ENCODE measurements at places on chromosomes 12 and 14.

GRCh38 chr12:58041441-58041840, 100.1 kb downstream of the ATP23 start:
- no peak for DNase-seq

DNA sequence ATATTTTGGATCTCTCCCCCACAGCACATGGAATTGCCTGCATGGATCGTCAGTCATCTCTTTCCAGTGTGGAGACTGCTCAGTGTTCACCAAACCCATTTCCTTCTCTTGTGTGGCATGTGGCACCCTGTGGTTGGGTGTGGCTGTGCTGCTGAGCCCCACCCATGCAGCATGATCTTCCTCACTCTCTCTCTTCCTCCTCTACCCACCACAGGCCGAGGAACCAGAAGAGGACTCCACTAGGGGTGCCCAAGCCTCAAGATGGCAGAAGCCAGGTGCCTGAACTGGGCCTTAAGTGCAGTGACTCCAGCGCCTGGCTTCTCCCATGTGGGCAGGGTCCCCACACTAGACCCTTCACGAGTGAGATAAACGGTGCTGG, 66.8 kb upstream of the GPR68 start:
- DNase-seq, result no peak

- DNase-seq, result no peak
Measured at GRCh38 chr12:121713257-121713777, 765 bp downstream of the TMEM120B start.

- peak; percentile 10 for DNase-seq
Measured at GRCh38 chr14:100076133-100076532, 10.9 kb downstream of the EVL start.

- no peak for DNase-seq
Measured at GRCh38 chr12:48199774-48200221, 3.3 kb downstream of the OR10AD1 start.

GRCh38 chr14:55665067-55665675, 85.2 kb downstream of the KTN1 start:
- no peak for DNase-seq

DNA sequence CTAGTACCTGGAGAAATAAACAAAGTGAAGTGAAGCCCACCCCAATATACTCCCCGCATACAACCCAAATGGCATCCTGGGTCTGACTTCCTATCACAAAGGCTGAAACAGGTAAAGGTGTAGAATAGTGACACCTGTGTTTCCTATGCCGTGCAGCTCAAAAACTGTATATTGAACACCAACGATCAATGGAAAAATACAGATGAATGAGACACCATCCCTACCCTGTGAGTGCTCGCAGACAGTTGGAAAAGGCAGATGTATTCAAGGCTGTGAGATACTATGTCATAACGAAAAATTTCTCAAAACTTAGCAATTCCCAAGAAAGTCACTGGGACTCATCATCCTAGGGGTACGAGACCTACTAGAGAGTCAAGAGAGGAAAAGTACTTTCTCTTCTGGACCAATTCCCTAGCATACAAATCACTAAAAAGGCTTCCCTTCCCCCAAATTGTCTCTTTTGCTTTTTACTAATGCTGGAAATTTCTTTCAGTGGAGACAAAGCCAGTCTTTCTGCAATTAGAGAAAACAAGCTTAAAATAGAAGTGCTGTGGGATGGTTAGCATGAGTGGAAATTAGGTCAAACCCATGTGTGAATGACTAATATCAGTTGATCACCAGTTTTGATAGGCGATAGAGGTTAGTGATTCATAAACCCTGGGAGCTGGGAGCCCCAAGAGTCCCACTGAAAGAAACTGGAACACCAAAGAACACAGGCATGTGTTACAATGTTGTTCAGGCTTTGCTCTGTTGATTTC, 249.7 kb downstream of the SPTSSA start:
- DNase-seq, result no peak

DNA sequence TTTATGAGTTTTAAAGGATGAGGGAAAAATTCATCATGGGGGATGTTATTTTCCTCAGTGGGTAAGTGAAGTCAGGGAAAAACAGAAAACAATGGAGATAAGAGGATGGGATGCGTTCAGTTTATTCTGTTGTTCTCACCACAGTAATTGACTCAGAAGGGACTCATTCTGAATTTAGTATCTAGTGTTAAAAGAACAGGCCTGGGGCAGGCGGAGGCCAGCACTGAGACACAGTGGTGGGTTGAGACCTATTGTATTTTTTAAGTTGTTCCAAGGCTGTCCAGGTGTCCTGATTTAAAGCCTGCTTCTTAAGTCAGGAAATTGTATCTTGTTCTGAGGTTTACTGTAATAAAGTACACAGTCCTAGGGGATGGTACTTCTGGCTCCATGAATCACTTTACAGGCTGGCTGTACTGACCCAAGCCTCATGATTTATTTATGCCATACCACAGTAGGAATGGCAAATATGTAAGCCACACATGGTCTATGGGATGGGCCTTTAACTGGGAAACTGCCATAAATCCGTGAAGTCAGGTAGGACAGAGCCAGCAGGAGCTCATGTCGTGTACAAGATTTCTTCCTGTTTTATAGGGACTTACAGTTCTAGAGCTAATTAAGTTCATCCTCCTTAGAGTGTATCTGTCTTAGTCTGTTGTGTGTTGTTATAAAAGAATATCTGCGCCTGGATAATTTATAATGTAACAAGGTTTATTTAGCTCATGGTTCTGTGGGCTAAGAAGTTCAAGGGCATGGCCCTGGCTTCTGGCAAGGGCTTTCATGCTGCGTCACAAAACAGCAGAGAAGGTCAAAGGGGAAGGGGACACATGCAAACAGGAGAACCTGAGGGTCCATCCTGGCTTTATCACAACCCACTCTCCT, 244.1 kb downstream of the FBXL14 start:
- DNase-seq, result no peak

DNA sequence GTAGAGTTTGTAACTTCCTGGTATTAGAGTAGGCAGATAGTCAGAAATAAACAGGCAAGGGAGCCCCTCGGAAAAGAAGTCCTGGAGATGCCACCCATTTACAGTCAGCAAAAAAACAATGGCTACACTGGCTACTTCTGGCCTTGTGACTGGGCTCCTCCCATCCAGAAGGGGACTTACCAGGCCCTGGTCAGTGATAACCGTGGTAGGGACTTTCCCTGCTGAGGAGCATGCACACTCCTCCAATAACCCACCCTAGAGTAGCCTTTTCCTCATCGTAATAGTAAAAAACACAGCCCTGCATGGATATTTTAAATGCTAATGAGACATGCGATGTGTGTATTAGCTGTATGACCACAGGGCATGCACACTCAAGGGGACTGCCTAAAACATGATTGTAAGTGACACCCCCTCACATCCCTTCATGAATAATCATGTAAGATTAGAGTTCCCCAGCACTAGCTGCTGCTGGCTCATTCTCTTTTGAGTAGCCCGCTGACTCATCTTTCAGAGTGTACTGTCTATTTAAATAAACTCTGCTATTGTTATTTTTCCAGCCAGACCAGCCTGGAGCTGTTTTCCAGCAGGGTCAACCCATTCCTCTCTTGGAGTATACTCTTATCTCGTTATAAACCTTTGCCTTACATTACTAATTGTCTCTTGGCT, 413.8 kb upstream of the TMTC1 start:
- DNase-seq, result no peak

DNA sequence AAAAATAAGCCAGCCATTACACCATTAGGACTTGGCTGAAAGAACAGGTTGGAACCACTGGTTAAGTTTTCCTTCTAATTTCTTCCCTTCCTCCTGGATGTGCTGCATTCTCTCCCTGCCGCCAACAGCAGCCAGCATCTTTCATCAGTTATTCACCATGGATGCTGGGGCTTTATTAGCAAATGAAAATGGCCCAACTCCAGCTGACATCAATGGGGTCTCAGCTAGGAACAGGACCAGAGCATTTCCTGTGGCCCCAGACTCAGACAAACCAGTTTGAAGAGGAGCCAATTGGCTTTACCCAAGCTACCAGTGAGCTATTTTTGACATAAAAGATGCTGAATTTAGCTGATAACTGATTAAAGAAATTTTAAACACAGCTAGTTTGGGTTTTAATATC, 26.0 kb upstream of the TBX5 start:
- DNase-seq, result no peak

- no peak for DNase-seq
Measured at GRCh38 chr12:76872415-76872814, 6.4 kb downstream of the CSRP2 start.

DNA sequence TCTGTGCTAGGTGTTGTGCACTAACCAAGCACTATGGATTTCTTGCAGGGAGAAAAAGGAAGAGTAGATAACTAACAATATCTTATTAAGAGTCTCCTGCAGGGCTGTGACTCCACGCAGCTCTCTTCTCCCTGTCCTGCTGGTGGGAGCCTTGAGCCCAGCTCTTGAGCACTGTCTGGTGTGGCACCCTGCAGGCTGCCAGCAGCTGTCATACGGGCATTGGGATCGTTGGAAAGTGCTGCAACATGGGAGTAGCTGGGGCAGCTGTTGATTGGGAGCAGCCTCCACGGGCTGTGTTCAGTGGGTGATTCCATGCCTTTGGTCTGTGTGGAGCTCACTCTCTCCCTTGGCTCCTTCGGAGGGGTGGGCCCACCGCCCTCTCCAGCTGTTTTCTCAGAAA, 125.3 kb downstream of the FBXL14 start:
- no peak for DNase-seq

DNA sequence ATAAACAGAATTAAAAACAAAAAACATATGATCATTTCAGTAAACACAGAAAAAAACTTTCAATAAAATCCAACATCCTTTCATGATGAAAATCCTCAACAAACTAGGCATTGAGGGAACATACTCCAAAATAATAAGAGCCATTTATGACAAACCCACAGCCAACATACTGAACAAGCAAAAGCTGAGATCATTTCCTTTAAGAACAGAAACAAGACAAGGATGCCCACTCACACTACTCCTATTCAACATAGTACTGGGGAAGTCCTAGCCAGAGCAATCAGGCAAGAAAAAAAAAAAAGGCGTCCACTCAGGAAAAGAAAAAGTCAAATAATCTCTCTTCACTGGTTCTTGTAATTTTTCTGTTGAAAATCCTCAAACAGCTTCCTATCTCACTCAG, 30.1 kb downstream of the MRPL42 start:
- no peak for DNase-seq

DNA sequence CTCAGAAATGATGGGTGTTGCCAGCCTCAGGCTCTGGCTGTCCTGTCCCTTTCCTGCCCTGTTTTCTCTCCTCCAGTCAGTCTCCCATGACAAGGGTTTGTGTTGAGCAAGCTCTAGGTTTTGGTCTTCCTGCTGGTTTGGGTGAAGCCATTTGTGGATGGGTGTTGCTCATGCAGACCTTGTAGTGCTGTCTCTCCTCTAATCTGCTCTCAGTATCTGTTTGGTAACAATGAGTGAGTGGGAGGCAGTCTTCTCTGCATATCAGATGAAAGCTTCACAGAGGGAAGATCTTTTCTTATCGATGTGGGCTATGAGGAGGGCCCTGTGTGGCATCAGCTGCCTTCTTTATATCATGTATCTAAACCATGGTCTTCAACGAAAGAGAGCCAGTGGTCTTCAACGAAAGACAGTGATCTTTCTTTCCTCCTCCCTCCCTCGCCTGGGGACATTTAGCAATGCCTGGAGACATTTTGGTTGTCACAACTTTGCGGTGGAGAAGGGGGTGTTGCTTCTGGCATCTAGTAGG, 3.6 kb downstream of the CMA1 start:
- DNase-seq, result no peak

DNA sequence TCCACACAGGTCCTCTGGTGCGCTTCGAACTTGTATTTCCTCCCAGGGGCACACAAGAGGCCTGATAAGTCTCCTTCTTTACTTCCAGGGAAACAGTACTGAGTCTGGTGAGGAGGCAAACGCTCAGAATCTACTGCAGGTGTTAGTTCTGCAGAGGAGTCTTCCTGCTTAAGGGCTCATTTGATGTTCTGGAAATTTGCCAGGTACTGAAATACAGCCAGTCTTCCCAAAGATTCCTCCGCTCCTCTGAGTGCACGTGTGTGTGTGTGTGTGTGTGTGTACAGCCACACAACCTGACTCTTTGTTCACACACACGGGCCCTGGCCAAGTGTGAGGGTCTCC, 92.0 kb downstream of the FBXL14 start:
- DNase-seq, result no peak

DNA sequence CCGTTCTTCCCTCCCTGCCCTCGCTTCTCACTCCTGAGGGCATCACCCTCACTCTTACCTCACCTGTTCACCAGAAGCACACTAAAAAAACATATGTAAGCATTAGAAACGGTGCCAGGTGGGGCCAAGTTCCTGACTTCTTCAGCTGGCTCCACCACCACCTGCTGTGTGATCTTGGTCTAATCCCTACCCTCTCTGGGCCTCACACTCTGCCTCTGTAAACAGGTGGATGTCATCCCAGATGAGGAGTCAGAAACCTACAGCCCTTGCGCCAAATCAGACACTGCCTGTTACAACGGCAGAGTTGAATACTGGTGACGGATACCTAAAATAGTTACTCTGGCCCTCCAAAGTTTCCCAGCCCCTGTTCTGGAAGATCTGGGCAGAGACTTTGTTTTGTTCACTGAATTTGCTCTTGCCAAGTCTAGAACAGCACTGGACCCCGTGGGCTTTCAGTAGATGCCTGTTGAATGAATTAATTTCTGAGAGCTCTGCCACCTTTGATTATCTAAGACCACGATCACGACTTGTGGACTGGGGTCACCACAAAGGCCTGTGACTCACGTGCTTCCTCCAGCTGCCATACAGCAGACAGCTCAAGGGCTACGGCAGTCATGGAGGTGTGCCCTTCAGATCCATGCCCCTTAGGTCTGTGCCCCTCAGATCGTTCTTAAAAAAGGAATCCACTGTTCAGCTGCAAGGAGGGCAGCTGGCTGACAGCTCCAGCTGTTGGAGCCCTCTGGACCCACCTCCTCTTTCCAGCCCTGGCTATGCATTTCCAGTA, 71.9 kb downstream of the GSC start:
- no peak for DNase-seq

DNA sequence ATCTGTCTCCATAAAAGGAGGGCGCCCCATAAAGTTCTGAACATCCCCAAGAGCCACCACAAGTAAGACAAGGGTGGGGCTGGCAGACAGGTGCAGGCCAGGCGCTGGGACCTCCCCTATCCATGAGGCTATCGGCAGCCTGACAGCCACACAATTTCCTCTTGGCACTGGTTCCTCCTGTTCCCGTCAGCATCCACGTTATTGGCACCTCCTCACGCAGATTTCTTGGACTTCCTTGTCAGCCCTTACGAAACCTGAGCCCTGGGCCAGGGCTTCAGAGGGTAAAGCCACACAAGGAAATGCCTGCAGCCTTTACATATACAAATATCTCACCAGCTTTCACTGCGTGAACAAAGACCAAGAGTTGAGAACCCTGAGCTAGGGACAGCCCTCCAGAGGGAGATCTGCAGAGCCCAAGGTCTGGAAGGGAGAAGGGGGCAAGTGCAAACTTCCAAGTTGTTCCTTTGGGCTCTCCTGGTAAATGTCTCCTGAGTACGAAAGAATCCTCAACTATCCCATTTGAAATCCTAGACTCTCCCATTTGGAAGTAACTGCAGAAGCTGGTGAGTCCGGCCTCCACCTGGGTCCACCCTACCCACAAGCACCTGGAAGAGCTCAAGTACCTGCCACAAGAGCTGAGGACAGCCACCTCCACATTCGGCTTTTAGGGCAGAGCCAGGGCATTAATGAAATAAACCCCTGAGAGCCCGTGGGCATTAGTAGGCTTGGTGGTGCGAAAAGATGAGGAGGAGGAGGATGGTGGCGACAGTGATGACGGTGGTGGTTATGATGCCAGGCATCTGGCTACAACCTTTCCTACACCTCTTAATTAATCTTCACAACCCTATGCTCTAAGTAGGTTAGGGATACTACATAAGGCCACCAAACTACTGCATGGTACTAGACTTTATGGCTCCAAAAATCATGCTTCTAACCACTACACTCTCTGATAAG, 5.5 kb upstream of the TC2N start:
- peak; percentile 52 for DNase-seq

All from germinal center (tissue), 1 donor.